Smooth muscle cell of the coronary artery (primary cell): ENCODE measurements at places on chromosomes 5 and 9. TPM values are rescaled to one million over a fixed set of nuclear protein-coding genes. Genes with fewer than 3 reads are reported as not detected.

FGF1 gene
- 1.8 and 3.8 TPM in 2 replicates for total RNA-seq

GRXCR2 gene
- total RNA-seq = not detected in 2 replicates

ACOT12 gene
- not detected in 2 replicates for total RNA-seq

HNRNPK gene
- total RNA-seq = 275 and 533 TPM in 2 replicates

ENTPD2 gene
- not detected in 2 replicates for total RNA-seq

CTNNAL1 gene
- total RNA-seq = 31.0 and 171 TPM in 2 replicates
